ENCODE measurements at places on chromosomes 11 and 22.

DNA sequence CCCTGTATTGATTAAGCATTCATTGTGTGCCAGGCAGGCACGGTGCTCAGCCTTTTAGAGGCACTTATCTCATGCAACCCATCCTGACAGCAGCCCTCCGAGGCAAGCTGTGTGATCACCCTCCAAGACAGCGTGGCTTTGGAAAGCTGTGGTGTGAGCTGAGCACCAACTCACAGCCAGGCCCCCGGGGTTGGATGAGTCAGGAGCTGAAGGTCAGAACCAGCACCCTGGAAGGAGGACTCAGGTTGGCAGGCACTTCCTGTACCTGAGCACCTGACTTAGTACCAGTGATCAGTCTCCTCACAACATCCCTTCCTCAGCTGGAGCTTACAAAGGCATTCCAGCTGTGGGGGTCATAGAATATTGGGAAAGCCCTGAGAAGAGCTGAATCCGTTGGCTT lies 9.0 kb downstream of the PATZ1 start:
- DNase-seq: no peak

- peak; percentile 93 for DNase-seq
These were observed 52.0 kb upstream of the THY1 start for GRCh38 chr11:119474682-119475596.

DNA sequence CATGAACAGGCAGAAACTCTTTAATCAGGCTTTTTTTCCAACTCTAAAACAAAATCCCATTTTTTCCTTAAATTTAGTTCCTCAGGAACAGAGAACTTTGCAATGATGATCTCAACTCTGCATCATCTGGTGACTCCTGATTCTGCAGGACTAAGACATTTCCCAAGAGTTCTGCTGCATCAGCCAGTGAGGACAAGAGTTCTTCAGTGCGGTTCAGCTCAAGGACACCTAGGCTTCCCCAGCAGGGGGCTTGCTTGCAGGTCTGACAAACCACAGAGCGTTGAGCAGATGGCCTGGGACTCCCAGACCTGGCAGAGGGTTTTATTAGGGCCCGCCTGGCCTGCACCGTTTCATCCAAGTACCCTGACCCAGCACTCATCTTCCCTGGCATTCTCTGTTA lies 6.4 kb downstream of the CDCA5 start:
- DNase-seq: no peak

- DNase-seq: no peak
These were observed 36.0 kb downstream of the BUD13 start for GRCh38 chr11:116736763-116737162.

- DNase-seq: peak; percentile 87
These were observed 9.5 kb upstream of the EHD1 start for GRCh38 chr11:64887757-64888405.

- DNase-seq: no peak
These were observed 21.6 kb downstream of the OR8G5 start for GRCh38 chr11:124277804-124278203.

DNA sequence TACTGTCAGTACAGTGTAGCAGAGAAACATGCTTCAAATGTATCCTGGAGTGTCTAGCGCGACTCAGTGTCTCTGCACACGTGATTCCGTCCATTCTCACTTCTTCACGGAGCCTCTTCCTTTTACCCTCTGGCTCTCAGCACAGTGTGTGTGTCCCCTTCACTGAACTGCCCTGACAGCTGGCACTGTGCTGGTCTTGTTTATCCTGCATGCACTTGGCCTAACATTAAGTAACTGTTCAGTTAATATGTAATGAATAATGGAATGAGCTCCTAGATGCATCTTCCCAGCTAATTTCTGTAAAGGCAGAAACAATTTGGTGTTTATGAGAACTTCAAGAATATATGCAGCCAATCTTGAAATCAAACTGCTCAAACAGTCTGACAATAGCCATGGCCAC lies 44.4 kb downstream of the KMT5B start:
- no peak for DNase-seq

GRCh38 chr11:69430566-69430965 lies 50.9 kb upstream of the LINC01488 start:
- no peak for DNase-seq

DNA sequence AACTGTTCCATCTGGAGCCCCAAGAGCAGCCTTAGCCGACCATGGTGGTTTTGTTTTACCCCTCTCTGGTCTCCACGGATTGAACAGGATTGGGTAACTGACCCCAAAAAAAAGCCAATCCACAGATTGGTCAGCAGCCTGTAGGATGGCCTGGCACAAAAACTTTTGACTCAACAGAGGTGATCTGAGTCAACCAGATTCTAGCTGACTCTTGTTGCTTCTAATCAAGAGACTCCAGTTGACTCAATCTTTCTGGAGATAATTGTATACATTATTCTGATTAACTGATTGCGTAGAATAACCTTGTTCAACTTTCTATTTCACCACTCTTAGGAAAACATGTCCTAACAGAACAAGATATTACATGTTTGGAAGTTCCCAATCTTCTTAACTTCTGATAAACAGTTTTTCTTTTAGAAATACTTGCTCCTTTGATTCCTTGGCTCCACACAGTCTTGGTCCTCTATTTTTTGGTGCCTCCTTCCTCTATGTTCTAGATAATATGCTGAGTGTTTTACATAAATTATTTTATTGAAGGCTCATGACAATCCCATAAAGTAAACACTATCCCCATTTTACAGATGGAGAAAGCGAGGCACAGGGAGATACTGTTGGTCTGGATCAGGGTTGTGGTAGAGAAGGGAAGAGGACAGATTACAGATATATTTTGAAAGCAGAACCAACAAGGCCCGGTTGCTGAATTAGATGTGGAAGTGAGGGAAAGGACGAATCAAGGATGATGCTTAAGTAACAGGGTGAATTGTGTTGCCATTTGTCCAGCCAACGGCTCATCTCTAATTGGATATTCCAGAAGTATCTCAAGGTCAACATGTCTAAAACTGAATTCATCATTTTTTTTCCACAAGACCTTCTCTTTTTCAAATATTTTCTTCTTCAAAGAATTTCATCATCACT lies 11.5 kb upstream of the ZC3H12C start:
- no peak for DNase-seq

DNA sequence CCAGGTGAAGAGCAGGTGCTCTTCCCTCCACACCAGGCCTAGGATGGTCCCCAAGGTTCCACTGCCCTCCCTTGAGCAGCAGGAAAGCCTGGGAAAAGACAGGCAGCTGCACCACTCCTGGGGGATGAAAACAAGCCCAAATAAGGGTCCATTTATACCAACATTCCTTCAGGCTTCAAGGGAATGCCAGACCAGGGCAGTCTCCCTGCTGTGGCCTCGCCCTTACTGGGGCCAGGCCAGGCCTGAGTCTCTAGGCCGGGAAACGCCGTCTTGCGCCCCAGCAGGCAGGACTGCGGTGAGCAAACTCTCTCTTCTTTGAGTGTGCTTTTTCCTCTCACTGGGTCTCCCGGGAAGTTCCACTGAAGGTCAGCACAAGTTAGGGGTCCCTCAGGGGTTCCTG lies 443.5 kb downstream of the SOX6 start:
- DNase-seq: no peak

DNA sequence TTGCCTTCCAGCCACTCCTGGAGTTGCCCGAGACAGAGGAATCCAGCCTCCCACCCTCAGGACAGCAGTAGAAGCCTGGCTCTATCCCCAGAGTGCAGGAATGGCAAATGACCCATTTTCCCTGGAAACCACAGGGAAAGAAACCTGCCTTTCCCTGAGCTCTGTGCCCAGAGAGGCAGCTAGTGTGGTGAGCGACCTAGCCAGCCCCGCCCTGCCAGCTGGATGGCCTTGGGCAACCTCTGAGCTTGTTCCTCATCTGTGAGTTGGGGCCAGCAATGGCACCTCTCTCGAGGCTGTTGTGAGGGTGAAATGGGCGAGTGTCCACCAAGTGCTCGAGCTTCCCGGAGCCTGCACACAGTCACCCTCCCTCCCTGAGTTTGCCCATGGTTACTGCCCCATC lies 3.7 kb downstream of the OMP start:
- no peak for DNase-seq

- DNase-seq: no peak
These were observed 14.5 kb downstream of the SAA1 start for GRCh38 chr11:18280438-18281045.

DNA sequence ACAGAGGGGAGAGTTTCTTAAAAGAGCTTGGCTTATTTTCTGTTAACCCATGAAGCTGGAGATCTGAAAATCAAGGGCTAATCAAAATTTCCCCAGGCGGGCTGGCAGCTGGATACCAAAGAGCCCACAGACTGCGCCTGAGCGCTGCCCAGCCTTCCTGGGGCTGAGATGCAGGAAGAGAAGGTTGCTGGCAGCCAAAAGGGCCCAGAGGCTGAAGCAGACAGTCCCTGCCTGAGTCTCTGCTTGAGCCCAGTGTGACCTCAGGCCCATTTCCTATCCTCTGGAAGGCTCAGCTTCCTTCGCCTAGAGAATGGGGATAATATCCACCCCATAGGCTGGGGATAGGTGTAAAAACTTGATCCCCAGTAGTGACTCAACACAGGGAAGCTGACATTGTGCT lies 49.1 kb downstream of the ARRB1 start:
- no peak for DNase-seq

DNA sequence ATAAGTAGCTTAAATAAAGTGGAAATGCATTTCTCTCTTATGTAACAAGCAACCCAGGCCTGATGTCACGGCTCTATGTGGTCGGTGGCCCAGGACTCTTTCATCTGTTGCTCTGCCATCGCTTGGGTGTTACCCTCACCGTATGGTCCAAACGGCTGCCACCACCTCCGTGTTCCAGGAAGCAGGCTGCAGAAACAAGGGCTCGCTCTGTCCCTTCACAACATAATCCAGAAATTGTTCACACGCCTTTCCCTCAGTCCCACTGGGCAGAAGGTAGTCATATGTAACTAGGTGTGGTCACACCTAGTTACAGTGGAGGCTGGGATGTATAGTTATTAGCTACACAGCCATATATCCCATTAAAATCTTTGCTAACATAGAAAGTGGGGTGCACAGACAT lies 421.0 kb downstream of the SOX6 start:
- no peak for DNase-seq

- no peak for DNase-seq
These were observed 818.6 kb downstream of the FAM181B start for GRCh38 chr11:81915045-81915444.

Measured in eye (tissue), 1 donor.